ENCODE measurements at places on chromosomes 16 and 17. TPM values are rescaled to one million over a fixed set of nuclear protein-coding genes. Genes with fewer than 3 reads are reported as not detected.

ZNF205 gene
- not detected for total RNA-seq

GPRC5C gene
- not detected for total RNA-seq

SOST gene
- total RNA-seq: not detected

CHD3 gene
- 287 TPM for total RNA-seq

KRT31 gene
- total RNA-seq: not detected

CHD9 gene
- total RNA-seq: 49.7 TPM

ZNF469 gene
- 0.64 TPM for total RNA-seq

HSPB9 gene
- not detected for total RNA-seq

CHST5 gene
- not detected for total RNA-seq

MYH3 gene
- total RNA-seq: 8.6 TPM

SLC35G3 gene
- total RNA-seq: not detected

CAMTA2 gene
- total RNA-seq: 63.0 TPM

PIPOX gene
- total RNA-seq: 3.5 TPM

AFMID gene
- 3.6 TPM for total RNA-seq

SYCE1L gene
- 12.5 TPM for total RNA-seq

CPPED1 gene
- total RNA-seq: 7.6 TPM

ARHGAP27 gene
- total RNA-seq: 113 TPM

UBE2G1 gene
- total RNA-seq: 56.9 TPM

ARL17A gene
- 49.4 TPM for total RNA-seq

METTL16 gene
- 50.1 TPM for total RNA-seq

DYNLRB2 gene
- 0.78 TPM for total RNA-seq

HOXB3 gene
- total RNA-seq: 14.5 TPM

SEPTIN1 gene
- 198 TPM for total RNA-seq

ITGB4 gene
- total RNA-seq: 1.2 TPM

KCNJ2 gene
- total RNA-seq: not detected

MGAT5B gene
- 2.4 TPM for total RNA-seq

FOXN1 gene
- not detected for total RNA-seq

PDPK1 gene
- total RNA-seq: 61.2 TPM

RANBP10 gene
- 25.6 TPM for total RNA-seq

CDRT15 gene
- not detected for total RNA-seq

C17orf107 gene
- total RNA-seq: 4.3 TPM

ARL4D gene
- 1.5 TPM for total RNA-seq

ESRP2 gene
- total RNA-seq: 0.14 TPM

OR1G1 gene
- total RNA-seq: not detected

SLFN14 gene
- total RNA-seq: not detected

PER1 gene
- total RNA-seq: 79.4 TPM

ELOB gene
- total RNA-seq: 86.8 TPM

HCRT gene
- not detected for total RNA-seq

ABCA9 gene
- total RNA-seq: 0.06 TPM

MNT gene
- 45.0 TPM for total RNA-seq

CDH1 gene
- total RNA-seq: 0.20 TPM

MT1H gene
- total RNA-seq: 0.78 TPM

MAP2K4 gene
- 35.3 TPM for total RNA-seq

C16orf74 gene
- total RNA-seq: 11.7 TPM

ZDHHC1 gene
- not detected for total RNA-seq

TBC1D3L gene
- total RNA-seq: 35.7 TPM

HSD17B2 gene
- not detected for total RNA-seq

SCNN1B gene
- not detected for total RNA-seq

ABCA5 gene
- total RNA-seq: 43.8 TPM

NPIPA5 gene
- total RNA-seq: 41.1 TPM

TP53TG3B gene
- not detected for total RNA-seq

NTN1 gene
- not detected for total RNA-seq

INCA1 gene
- 0.36 TPM for total RNA-seq

DHX40 gene
- 29.9 TPM for total RNA-seq

Data from CD4-positive, alpha-beta memory T cell (primary cell).